Placental epithelial cell (primary cell): ENCODE measurements at places on chromosomes 7 and 10. TPM values are rescaled to one million over a fixed set of nuclear protein-coding genes. Genes with fewer than 3 reads are reported as not detected.

The ZNF804B gene
- total RNA-seq: not detected in 2 replicates

The STOX1 gene
- 0.22 and 0.39 TPM in 2 replicates for total RNA-seq

The CALHM2 gene
- total RNA-seq: 23.7 and 25.1 TPM in 2 replicates

The IGF2BP3 gene
- 72.6 and 93.9 TPM in 2 replicates for total RNA-seq
